Hematopoietic multipotent progenitor cell (in vitro differentiated cells): ENCODE measurements at places on chromosomes 11 and 22.
A peak's percentile ranks its signal among the peaks of the same experiment; 100 is the strongest.

GRCh38 chr11:134036492-134037045, 32.3 kb upstream of the JAM3 start:
- no peak for DNase-seq

DNA sequence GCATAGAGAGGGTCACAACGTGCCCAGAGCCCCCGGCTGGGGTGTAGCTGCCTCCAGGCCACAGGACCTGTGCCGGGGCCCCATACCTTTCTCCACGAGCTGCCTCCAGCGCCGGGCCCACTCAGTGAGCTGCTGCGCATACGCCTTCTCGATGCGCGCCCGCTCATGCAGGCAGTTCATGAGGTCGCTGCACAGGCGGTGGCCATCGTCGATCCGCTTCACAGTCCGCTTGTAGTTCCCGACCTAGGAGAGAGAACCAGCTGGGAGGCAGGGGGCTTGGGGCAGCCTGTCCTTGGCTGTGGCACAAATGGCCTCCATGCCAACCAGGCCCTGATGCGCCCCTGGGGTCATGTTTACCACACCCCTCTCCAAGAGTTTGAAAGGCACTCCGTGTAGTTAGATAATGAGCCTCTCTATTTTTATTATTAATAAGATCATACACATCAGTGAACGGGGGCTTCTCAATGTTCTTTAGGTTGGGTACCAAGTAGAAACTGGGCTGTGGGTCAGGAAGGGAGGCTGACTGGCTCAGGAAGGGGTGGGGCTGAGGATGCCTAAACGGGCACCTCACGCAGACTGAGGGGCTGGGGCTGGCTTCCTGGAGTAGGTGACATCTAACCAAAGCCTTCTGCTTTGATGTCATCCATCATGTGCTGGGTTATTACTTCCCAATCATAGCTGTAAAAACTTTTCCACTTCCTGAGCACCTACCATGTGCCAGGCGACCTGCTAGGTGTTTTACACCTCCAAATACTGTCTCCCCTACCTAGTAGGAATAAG, 36.5 kb upstream of the ARFGAP3 start:
- no peak for DNase-seq

- no peak for DNase-seq
Observed at GRCh38 chr22:23396362-23397007, 183.6 kb downstream of the IGLL1 start.

DNA sequence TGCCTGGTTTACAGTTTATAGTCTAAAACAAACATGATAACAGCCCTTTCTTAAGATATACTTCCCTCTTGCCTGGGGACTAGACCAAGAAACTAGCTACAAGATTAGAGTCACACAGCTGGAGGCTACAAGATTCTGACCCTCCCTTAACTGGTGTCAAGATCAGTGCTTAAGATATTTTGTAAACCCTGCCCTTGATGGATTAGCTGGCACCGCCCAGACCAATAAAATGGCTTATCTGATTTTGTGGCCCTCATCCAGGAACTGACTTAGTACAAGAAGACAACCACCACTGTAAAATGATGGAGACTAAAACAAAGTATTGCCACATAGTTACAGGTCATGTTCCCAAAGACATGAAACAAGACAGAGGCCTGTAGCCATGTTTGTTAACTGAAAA, 53.4 kb downstream of the FAM181B start:
- DNase-seq, result no peak

DNA sequence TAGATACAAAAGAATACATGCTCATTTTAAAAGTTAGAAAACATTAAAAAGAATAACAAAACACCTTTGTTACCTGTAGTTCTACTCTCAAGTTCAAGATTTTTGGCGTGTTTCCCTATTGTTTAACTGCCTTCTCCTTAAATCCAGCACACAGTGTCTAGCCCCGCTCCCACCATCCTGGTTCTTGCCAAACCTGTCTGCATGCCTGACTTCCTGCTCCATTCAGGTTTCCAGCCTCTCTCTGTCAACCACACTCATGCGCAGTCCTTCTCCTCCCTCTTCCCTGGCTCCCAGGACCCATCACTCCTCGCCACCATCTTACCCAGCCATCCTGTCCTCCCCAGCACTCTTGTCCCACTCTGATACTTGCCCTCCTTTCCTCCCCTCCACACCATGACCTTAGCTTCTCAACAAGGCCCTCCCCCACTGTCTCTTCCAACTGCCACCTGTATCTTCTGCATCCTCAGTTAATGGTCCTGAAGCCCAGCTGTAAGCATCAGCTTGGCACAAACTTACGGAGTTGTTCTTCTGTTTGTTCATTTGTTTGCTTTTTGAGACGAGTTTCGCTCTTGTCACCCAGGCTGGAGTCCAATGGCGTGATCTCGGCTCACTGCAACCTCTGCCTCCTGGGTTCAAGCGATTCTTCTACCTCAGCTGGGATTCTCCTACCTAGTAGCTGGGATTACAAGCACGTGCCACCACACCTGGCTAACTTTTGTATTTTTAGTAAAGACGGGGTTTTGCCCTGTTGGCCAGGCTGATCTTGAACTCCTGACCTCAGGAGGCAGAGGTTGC, 7.5 kb upstream of the MYH9 start:
- DNase-seq, result no peak

GRCh38 chr11:8099291-8099899, 18.4 kb downstream of the TUB start:
- DNase-seq, result peak; percentile 30

GRCh38 chr22:42414565-42415303, 17.5 kb downstream of the NFAM1 start:
- DNase-seq, result no peak

DNA sequence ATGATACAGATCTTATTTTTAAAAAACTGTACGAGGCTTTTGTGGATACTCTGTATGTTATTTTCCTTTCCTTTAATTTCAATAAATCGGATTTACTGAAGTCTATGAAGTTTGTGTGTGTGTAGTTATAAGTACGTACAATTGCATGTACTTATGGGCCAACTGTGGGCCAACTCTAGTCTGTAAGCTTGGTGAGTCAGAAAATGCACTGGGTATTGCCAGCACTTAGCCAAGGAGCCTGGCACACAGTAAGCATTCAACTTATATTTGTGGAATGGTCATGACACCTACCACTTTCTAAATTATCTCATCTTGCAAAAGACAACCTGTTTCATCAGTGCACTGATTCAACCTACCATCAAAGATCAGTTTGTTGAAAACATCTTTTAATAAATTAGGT, 32.6 kb downstream of the THAP12 start:
- DNase-seq, result no peak

DNA sequence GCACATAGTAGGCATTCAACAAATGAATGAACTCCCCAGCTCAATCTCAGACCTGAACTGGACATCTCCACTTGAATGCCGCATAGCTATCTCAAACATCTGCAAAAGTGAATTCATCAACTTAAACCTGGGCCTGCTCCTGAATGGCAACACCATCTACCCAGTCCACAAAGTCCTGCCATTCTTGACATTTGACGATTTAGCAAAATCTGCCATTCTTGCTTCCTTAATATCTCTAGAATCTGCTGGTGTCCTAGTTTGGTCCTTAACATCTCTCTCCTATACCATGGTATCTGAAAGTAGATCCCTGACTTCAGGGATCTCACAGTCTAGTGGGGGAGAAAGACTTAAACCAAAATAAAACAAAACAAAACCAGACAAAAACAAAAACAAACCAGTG, 12.4 kb upstream of the HPX start:
- no peak for DNase-seq

- DNase-seq, result no peak
Observed at GRCh38 chr11:90822996-90823395, 600.1 kb upstream of the CHORDC1 start.

- no peak for DNase-seq
Observed at GRCh38 chr11:66557733-66558326, 10.6 kb downstream of the CTSF start.

- DNase-seq, result no peak
Observed at GRCh38 chr11:129894278-129895125, 876 bp downstream of the NFRKB start.

GRCh38 chr11:70176940-70177689, 26.0 kb upstream of the FADD start:
- peak; percentile 51 for DNase-seq

- DNase-seq, result peak; percentile 47
Observed at GRCh38 chr11:20162824-20163782, 2.8 kb upstream of the DBX1 start.

GRCh38 chr11:55324500-55324899, 18.5 kb upstream of the OR4A16 start:
- DNase-seq, result no peak

- no peak for DNase-seq
Observed at GRCh38 chr11:70705930-70706329, 307.6 kb downstream of the CTTN start.

GRCh38 chr11:64276653-64277431, 7.6 kb downstream of the BAD start:
- DNase-seq, result no peak

GRCh38 chr11:34988294-34989255, 72.2 kb downstream of the PDHX start:
- DNase-seq, result no peak

GRCh38 chr11:76385903-76386302, 4.8 kb downstream of the GVQW3 start:
- no peak for DNase-seq

- DNase-seq, result no peak
Observed at GRCh38 chr11:3129591-3130268, 35.4 kb downstream of the OSBPL5 start.

- no peak for DNase-seq
Observed at GRCh38 chr11:46381819-46382645, 563 bp downstream of the MDK start.

- DNase-seq, result no peak
Observed at GRCh38 chr11:64687643-64688533, 35.1 kb downstream of the NRXN2 start.

GRCh38 chr11:79330651-79331050, 110.2 kb downstream of the TENM4 start:
- DNase-seq, result no peak

GRCh38 chr11:114145166-114145775, 85.8 kb downstream of the ZBTB16 start:
- no peak for DNase-seq

DNA sequence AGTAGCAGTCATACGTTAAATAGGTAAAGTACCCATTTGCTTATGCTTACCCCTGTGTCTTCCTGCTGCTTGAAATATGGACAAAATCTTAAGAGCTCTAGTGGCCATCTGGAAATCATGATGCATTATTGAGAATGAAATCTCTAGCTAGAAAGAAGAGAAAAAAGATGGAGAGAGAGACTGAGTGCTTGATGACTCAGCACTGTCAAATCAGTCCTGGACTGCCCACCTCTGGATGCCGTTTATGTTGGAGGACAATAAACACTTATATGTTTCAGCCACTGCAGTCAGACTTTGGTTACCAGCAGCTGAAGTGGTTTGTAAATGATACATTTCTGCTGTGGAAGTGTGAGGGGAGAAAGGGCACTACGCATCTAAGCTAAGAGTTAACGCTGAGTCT, 3.6 kb downstream of the OR8B4 start:
- no peak for DNase-seq

- DNase-seq, result no peak
Observed at GRCh38 chr11:129538323-129538722, 162.7 kb downstream of the BARX2 start.

DNA sequence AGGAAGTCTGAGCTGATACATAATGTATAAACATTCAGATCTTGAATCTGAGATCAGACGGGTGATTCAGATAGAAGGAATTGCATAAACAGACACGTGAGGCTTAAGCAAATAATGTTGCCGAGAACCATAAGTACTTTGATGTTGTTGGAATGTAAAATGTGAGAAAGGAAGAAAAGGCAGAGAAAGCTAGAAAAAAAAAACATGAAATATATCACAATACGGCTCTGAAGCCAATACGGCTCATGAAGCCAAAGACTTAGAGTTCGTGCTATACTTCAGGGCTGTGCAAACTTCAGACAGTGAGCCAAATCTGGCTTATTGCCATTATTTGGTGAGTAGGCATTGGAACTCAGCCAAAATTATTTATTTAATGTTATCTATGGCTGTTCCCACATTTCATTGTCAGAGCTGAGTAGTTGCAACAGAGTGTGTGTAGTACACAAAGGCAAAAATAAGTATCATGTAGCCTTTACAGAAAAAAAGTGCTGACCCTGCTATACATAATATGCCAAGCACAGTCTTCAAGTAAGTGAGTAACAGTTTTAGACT, 673.3 kb downstream of the CNTN5 start:
- no peak for DNase-seq

GRCh38 chr22:46064966-46065666, 85.2 kb upstream of the PPARA start:
- no peak for DNase-seq

- no peak for DNase-seq
Observed at GRCh38 chr11:118615976-118616371, 8.6 kb downstream of the PHLDB1 start.

DNA sequence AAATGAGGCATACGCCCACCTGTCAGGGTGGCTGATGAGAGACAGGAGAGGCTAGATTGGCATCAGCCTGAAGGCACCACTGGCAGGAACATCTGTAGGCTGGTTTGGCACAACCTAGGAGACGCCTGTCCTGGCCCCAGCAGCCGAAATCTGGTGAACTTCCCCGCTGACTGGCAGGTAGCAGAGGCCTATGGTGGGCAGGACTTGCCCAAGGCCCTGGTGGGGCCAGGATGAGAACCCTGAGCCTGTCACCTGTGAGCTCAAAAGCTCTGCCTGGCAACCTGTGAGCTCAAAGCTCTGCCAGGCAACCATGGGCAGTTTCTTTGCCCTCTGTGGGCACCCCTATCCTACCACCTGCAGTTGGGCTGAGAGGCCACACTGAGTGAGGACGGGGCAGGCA, 2.5 kb downstream of the DERL3 start:
- DNase-seq, result no peak

DNA sequence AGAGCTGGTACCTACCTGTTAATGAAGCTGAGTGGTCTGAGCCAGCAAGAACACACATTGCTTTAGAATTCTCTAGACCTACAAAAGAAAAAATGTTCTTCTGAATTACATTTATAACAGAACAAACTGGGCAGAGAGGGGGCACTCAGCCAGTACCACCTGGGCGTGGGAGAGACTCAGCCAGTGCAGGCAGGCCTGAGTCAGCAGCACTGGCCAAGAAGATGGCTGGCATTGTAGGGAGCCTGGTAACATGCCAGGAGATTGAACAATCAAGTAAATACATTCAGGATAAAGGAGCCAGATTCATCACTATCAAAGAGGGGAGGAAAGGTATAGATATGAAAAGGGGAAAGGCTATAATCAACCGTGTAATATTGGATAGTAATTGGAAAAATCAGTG, 19.9 kb downstream of the SERGEF start:
- no peak for DNase-seq

DNA sequence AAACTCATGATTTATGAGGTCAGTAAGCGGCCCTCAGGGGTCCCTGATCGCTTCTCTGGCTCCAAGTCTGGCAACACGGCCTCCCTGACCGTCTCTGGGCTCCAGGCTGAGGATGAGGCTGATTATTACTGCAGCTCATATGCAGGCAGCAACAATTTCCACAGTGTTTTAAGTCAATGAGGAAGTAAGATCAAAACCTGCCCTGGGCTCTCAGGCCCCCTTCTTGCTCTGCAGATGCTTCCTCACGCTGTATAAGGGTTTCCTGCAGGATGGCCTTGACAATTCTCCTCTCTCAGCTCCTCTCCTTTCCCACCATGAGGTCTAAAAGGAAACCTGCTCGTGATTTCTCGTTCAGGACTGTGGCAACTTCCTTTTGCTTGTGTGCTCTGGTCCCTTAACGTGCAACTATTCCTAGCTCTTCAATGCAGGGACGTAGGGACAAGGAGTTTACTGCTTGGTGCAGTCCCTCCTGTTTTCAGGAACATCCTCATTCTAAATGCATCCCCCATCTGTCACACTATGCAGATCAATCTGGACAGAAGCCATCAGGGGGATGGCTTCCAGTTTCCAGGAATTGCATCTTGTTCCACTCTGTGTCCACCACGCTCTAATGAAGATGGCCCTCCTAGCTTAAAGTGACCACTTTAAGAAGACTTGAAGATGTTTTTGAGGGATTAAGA, 64.3 kb upstream of the IGLL5 start:
- peak; percentile 45 for DNase-seq
